ENCODE measurements at places on chromosomes 2 and 18.
A peak's percentile ranks its signal among the peaks of the same experiment; 100 is the strongest.

DNA sequence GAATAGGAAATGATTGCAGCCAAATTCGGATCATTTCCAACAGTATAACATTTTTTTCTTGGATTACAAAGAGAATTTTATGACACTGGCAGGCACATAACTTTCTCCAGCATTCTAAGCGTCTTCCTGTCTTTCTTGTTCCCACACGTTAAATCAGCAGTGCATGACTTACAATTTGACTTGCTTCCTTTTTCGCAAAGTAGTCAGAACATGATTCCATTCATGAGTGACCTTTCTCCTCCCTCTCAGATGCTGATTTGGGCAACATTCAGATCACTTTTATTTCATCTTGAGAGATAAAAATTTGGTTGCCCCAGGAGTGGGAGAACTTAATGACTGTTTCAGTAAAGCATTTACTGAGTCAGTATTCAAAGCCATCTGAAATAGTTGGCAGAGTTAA lies 858.7 kb upstream of the ACVR2A start:
- no peak for DNase-seq

DNA sequence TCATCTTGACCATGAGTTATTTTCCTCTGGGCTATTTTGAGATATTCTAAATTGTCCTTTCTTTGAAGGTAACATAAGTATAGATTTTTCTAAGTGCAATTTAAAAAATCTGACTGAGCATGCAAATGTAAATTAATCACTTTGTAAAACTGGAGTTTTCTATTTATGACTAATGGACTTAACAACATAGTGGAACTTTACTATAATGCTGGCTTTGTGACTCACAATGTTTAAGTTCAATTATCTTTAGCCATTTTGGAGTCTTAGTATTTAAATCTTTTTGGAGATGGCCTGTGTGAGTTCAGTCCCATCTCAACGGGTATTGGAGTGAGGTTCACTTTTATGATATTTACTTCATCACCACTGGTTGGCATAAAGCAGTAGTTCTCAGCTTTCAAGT lies 35.2 kb upstream of the NOSTRIN start:
- no peak for DNase-seq

GRCh38 chr2:190478572-190479195 lies 55.8 kb downstream of the NEMP2 start:
- DNase-seq = no peak

DNA sequence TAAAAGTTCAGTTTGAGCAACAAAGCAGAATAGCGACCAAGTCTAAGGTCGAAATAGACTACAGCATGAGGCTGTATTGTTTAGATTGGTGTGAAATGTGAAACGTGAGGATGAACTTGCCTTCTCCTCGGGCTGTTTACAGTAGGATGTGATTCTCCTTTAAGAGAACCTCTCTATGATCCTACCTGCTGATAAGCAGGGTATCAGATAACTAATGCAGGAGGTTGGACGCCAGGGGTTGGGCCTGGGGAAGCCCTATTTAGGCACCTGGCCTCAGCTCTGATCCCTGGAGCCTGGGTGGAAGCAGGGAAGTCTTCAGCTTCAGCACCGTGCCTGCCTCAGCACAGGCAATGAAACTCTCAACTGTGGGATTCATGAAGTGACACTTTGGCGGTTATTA lies 11.4 kb downstream of the CRYGD start:
- DNase-seq = no peak

DNA sequence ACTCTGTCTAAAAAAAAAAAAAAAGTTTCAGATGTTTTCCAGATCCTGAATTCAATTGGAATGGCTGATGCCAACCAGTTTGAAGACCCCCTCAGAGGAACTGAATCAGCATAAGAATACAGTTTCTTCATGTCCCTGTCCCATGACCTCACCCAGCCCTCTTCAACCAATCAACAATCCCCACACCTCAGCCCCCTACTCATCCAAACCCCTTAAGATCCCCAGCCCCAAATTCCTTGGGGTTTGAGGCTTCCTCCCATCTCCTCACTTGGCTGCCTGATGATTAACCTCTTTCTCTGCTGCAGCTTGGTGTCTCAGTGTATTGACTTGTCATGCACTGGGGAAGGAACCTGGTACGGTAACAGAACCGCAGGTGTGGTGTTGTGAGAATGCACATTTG lies 97.6 kb upstream of the CABLES1 start:
- no peak for DNase-seq

DNA sequence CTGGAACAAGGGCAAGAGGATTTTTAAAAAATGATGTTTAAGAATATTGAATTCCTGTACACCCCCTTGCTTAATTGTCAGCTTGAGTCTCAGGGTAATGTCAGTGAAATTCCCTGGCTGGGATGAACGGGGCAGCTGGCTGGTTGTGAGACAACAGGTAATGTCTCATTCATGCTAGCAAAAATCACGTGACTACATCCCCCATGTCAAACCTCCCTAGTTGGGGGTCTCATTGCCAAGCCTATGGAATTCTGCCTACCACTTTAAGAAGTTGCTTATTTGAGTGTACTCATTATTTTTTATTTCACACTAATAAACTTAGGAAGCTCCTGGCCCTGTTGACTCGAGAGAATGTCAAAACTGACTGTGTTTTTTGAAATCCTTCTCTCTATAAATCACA lies 218.3 kb downstream of the ICOS start:
- DNase-seq = no peak

DNA sequence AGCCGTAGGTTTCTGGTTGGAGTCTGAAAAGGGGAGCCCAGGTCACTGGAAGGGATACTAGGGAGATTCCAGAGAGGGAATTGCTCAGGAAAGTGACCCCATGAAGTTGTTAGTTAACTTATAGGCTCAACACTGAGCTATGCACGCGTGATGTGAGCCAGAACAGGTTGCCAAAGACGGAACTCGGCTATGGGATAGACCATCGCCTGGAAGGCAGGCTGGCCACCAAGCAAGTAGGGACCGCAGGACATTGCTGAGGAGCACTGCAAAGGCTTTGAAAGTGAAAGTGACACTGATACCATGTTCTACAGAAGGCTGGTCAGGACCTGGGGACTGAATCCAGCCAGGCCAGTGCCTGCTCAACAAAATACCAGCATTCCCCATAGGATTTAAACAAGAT lies 7.3 kb downstream of the FARP2 start:
- DNase-seq = no peak

GRCh38 chr18:79516441-79516931 lies 120.8 kb downstream of the NFATC1 start:
- DNase-seq = no peak

GRCh38 chr18:9684881-9685614 lies 23.1 kb upstream of the RAB31 start:
- DNase-seq = no peak

DNA sequence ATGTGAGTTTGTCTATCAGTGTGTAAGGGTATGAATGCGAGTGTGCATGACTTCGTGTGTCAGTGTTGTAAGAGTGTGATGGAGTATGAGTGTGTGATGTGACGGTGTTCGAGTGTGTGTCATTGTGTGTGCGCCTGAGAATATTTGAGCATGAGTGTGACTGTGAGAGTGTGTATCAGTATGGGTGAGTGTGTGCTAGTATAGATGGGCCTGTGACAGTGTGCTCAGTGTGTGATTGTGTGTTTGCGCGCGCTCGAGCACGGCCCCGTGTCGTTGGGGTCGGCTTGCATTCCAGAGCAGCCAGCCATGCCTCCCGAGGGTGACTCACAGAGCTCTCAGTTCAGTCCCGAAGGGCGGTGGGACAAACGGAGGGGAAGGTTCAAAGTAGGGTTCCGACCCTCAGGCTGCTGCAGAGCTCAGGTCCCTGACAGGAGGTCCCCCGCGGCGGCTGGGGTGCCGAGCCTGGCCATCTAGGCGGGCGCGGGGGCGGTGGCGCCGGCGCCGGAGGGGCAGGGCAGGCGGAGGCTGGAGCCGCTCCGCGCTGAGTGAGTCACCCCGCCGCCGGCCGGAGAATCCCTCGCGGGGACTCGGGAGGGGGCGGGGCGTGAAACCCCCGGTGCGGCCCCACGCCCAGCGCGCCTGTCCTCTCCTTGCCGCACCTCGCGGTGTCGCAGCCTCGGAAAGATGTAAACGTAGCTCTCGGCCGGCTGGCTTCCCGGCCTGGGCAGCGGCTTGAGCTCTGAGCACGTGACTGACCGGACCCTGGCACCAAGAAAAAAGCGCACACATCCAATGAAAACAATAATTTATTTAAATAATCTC lies 3.8 kb downstream of the DLX2 start:
- DNase-seq = no peak

DNA sequence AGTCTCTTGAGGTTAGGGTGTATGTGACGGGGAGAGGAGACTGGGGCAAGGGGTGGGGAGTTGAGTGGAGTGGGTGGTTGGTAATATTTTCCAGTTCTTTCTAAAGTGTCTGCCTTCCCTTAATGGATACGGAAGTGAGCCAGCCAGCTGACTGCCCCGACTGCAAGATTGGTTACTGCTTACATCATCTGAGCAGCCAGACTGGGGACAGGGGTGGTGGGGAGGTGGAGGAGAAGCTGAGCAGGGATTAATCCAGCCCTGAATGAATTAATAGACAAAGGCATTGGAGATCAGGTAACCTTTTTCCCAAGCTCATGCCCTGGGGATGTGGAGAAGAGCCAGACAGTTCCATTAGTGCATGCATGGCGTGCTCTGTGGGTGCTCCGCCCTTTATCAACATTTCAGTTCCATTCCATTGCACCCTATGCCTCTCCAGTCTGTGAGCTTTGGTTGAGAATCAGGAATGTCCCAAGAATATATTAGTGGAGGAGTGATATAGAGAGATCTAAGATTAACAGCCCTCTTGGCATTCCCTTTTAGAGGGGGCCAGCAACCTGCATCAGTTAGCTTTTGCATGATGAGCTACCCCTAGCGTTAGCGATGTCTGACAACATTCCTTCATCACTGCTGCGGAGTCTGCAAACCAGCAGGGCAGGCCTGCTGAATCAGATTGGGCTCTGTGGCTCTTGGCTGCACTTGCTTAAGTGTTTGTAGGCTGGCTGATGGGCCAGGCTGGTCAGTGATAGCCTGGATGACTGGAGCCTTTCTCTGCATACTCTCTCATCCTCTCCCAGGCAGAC lies 67.4 kb downstream of the TNP1 start:
- peak; percentile 38 for DNase-seq

DNA sequence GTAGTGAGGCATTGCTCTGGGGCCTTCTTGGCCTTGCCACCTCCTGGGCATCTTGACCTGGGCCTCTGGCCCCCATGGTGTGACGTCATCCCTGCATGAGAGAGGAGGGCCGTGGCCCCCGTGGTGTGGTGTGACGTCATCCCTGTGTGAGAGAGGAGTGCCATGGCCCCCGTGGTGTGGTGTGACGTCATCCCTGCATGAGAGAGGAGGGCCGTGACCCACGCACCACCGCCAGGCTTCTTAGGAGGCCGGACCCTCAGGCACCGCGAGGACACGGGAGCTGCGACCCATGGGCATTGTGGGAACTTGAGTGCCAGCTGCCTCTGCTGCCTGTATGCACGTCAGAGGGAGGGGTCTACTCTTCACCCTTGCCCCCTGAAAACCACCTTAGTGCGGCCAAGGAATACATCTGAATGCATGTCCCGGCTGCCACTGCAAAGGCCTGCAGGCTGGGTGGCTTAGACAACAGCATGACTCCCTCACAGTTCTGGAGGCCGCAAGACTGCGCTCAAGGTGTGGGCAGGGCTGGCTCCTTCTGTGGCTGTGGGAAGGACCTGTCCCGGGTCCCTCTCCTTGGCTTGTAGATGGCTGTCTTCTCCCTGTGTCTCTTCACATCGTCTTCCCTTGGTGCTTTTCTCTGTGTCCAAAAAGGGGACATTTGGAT lies 20.8 kb upstream of the OTOS start:
- DNase-seq = no peak

- no peak for DNase-seq
These were observed 21.1 kb downstream of the INPP5D start for GRCh38 chr2:233081232-233081730.

GRCh38 chr2:168920504-168921157 lies 19.5 kb downstream of the G6PC2 start:
- DNase-seq = no peak

- no peak for DNase-seq
These were observed 50.9 kb downstream of the COL3A1 start for GRCh38 chr2:189024901-189025618.

DNA sequence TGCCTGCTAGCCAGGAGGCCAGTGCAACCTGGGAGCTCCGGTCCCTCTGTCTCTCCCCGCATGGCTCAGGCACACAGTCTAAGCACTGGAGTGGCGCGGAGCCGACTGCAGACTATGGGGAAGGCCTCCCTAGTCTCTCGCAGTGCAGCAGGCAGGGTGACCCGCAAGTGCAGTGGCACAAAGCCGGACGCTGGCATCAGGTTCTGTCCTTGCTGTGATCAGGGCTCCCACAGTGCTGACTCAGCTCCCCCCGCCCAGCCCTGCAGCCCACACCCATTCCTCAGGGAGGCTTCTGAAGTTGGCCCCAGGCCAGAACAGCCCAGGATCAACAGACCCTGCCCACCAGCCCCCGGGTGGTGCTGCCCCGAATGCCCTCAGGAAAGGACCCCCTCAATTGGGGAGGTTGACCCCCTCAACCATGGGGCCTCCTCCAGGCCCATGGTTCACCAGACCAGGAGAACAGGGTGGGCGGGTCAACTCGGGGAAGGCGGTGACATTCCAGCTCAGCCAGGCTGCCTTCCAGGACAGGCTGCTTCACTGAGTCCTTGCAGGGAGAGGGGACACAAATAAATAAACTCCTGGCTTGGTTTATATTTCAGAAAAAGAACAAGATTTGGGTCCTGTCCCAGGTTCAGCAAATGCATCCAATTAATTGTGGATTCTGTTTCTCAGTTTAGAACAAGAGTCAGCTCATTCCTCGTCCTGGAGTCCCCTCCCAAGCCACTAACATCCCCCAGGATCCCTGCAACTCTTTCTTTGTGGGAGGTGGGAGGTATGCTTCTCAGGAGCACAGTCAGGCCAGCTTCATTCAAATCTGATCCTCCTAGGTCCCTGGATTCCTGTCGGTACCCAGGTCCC lies 12.2 kb downstream of the BIN1 start:
- DNase-seq = no peak

DNA sequence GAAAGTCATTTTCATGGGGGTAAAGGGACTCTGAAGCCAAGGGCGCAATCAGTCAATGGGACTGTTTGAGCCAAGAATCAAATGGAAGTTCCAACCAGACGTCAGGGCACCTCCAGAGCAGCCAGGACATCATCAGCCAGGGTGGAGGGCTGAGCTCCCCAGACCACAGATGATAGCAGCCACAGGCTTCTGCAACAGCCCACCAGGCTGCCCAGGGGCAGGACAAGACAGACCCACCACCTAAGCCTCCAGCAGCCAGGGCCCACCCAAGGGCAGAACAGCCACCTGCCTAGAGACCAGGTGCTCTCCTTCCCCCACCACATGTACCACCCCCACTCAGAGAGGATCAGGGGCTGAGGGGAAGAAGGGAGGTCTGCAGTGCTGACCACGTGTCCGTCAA lies 53.8 kb upstream of the SLC66A3 start:
- DNase-seq = no peak

DNA sequence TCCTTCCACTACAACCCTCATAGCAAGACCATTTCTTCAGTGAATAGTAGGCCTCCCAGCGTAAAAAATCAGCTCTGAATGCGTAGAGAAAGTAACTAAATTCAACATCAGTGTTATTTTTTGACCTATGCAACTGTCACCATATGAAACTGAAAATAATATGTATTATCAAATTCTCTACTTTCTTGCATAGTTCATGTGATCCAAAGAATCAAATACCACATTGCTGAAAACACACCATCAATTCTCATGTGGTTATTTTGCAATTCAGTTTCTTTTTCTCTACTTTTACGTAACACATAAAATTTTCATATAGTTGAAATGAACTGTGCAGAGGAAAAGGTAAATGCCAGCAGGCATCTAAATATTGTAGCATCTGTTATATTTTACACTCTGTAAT lies 208.5 kb upstream of the SPOPL start:
- no peak for DNase-seq

GRCh38 chr2:64852771-64853241 lies 136.4 kb upstream of the SLC1A4 start:
- DNase-seq = no peak

Measured in thoracic aorta (tissue), 2 donors.